Aorta (tissue), 5 donors: ENCODE measurements at places on chromosomes 2 and 18. TPM values are rescaled to one million over a fixed set of nuclear protein-coding genes. Genes with fewer than 3 reads are reported as not detected.

DNA sequence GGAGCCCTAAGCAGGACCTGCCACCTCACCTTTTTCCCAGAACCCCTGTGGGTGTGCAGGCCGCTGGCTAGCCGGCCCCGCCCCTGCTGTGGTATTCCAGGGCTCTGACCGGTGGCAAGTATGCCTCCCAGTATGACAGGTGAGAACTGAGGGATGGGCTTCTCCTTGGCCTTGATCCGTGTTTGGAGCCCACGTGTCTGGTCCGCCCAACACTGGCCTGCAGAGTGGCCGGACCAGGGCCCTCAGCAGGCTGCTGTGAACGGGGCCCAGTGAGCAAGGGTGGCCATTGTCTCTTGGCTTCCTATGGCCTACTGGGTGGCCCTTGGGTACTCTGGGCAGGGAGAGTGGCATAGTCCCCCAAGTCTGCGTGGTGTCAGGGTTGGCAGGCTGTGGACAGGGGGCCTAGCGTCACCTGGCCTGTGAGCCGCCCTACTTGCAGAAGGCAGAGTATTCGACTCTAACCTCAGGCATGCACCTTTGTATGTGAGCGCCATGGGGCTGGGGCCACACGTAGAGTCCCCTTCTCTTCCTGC, 1.8 kb downstream of the RNPEPL1 start:
- H3K4me1 ChIP-seq: peaks cover 4% of the 10 kb centered on the region
- H3K27me3 ChIP-seq: no peaks in the 10 kb centered on the region
- H3K27ac ChIP-seq: no peak overlapping the region
- H3K4me3 ChIP-seq: no peak overlapping the region

LHCGR gene
- 0.42 TPM for total RNA-seq

GRCh38 chr2:95361216-95361980, 41.1 kb upstream of the FAHD2A start:
- no peak for DNase-seq
- no peaks in the 10 kb centered on the region for H3K4me1 ChIP-seq
- no peak overlapping the region for H3K4me3 ChIP-seq
- H3K27me3 ChIP-seq: no peaks in the 10 kb centered on the region

RAB27B gene
- total RNA-seq: 0.39 TPM

KCNG3 gene
- not detected for total RNA-seq

DNA sequence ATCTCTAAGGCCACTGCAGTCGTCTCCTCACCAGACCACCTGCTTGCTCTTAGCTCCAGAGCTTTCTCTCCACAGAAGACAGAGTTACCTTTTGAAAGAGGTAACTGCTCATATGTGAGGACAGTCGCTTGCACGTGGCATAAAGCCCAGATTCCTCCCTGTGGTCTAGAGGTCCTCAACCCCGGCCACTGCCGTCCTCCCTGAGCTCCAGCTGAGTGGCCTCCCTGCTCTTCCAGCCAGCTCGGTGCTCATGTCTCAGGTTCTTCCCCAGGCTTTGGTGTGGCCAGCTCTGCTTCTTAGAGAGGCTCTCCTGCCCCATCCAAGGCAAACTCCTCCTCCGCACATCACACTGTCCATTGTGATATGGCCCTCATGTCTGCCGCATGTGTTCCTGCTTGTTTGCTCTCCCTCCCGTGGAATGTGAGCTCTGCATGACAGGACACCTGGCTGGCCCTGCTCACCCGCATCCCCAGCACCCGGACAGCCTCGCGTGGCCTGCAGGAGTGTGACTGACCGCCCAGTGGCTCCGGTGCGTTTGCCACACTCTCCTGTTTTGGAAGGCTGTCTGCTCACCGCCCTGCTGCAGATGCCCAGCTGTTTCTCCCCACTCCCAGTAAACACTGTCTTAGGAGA, 91.5 kb upstream of the LDLRAD4 start:
- no peak overlapping the region for H3K4me3 ChIP-seq
- no peaks in the 10 kb centered on the region for H3K27me3 ChIP-seq
- no peak for DNase-seq
- H3K36me3 ChIP-seq: no peaks in the 10 kb centered on the region

SPP2 gene
- not detected for total RNA-seq

DNA sequence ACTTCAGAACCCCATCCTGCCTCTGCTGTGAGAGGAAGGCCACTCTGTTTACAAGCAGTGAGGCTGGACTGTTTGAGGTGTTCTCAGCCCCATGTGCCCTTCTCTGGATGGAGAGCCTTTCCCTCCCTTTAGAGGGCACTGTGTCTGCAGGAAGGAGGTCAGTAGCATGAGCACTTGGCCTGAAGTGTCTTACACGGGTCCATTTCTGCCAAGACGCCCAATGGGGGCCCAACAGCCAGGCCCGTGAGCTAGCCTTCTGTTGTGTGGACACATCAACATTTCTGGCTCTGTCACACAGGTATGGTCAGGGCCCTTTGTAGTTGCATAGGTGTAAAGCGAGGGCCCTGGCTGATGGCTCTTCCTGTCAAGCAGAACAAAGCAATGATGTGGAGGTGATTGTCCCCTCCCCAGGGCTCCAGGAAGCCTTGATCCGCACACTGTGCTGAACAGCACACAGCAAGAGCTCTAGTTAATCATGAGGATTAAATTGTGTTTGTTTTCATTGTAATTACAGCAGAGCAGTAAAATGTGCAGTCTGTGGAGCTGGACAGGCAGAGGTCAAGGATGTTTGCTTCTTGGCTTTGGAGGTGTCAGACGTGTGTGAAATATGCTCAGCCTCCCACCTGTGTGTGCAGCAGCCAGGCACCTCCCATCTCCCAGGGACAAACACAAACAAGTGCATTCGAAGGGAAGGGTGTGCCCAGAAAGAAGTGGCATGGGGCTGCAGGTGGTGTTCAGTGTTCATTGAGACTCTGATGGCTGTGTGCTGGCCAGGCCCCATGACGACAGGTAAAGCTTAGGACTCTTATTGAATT, 132.1 kb downstream of the SH3RF3 start:
- H3K27ac ChIP-seq: no peak overlapping the region
- H3K36me3 ChIP-seq: no peaks in the 10 kb centered on the region
- H3K4me1 ChIP-seq: peaks cover 3% of the 10 kb centered on the region
- H3K27me3 ChIP-seq: no peaks in the 10 kb centered on the region
- no peak overlapping the region for H3K4me3 ChIP-seq
- DNase-seq: no peak

GRCh38 chr2:181363164-181363563, 94.0 kb upstream of the ITGA4 start:
- H3K27ac ChIP-seq: no peak overlapping the region
- H3K4me3 ChIP-seq: no peak overlapping the region
- no peaks in the 10 kb centered on the region for H3K36me3 ChIP-seq
- no peaks in the 10 kb centered on the region for H3K4me1 ChIP-seq
- no peak for DNase-seq

GREB1 gene
- 8.6 TPM for total RNA-seq

GRCh38 chr2:159518321-159519005, 97.9 kb downstream of the BAZ2B start:
- no peak for DNase-seq
- no peaks in the 10 kb centered on the region for H3K27me3 ChIP-seq
- H3K4me1 ChIP-seq: no peaks in the 10 kb centered on the region
- H3K36me3 ChIP-seq: no peaks in the 10 kb centered on the region
- H3K4me3 ChIP-seq: no peak overlapping the region

CXCR1 gene
- 3.5 TPM for total RNA-seq

IKZF2 gene
- 9.9 TPM for total RNA-seq

DNA sequence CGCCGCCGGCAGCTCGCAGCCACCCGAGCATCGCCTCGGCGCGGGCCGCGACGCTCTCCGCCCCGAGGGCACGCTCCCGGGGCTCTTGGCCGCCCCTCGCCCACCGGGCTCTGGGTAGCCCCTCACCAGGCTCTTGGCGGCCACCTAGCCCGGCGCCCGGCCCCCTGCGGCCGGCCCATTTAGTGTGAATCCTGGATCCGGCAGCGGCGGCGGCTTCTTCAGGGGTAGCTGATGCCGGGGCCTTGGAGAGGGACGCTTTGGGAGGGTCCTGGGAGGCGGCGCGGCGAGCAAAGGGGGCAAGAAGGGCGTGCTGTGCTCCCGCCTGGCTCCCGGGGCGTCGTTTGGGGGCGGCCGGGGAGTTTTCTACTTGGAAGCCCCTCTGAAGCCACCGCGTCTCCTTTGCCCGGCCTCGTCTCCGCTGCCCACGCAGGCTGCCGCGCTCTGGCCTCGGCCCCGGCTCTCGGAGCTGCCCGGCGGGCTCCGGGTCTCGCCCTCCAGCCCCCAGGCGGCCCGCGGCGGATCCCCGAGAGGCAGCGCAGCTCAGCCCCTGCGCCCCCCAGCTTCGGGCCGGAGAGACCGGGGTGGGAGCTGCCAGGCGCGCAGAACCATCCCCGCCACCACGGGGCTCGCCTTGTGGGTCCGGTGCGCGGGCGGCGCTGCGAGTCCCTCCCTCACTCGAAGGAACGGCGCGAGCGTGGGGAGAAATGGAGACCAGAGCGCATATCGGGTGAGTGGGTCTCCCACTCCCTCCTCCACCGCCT, 509 bp downstream of the PIEZO2 start:
- H3K27me3 ChIP-seq: no peaks in the 10 kb centered on the region
- DNase-seq: peak; percentile 76
- no peak overlapping the region for H3K27ac ChIP-seq
- no peaks in the 10 kb centered on the region for H3K36me3 ChIP-seq
- H3K4me1 ChIP-seq: no peaks in the 10 kb centered on the region
